ENCODE measurements at places on chromosomes 16 and 17.

DNA sequence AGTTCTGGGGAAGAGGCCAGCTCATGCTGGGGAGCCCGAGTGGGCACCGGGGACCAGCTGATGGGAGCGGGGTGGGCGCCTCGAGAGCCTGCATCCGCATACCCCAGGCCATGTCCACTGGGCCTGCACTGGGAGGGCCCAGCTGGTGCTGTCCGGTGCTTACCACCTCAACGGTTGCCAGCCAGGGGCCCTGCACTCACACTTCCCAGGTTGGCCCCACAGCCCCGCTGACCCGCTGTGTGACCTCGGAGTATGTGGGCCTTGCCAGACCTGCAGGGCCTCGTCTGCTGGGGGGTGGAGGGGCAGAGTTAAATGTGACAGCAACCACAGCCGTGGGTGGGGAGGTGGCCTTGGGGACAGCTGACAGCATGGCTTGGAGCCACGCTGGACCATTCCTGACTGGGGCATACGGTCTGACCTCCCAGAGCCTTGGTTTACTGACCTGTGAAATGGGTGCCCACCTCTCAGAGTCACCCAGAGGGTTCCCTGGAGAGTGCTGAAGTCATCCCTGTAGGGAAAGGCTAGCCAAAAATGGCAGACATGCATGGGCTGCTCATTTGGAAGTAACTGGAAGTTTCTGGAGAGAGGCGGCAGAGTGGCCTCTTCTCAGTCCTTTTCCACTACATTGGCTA is 5.4 kb upstream of the GAA start:
- no peak for DNase-seq

GRCh38 chr16:74563828-74564263 is 43.1 kb downstream of the GLG1 start:
- no peak for DNase-seq

- no peak for DNase-seq
Measured at GRCh38 chr17:21001813-21002221, 41.0 kb downstream of the USP22 start.

DNA sequence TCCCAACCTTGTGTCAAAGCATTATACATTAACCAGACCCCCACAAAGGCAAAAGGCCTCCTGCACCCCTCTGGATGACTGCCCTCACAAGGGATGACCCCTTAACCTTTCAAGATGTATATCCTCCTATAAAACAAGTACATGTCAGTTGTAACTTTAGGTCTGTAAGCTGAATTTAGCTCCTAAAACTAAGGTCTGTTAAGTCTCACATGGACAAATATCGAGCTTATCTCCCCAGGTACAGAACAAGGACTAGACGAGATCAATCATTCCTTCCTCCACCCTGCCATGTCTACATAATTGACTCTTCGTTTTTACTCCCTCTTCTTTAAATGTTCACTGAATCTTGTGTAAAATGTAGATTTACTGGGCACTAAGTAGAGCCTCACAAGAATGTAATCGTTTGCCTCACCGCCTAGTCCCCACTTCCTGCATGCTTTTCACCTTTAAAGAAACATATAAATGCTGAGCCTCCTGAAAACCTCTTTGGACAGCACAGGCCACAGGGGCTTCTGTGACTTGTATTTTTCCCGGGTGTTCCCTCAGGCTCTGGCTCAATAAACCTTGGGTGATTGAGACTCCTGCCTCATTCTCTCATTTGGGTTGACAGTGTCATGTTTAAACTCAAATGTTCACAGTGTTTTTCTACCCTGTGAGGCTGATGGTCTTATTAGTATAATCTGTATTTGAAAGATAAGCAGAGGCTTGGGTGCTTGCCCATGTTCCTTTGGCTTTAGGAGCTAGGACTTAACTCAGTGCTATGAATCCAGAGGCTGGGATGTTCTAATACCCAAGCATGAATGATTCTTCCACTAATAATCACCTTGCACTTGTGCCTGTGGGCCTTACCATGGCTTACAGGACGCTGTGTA is 37.6 kb downstream of the MMD start:
- DNase-seq = no peak

GRCh38 chr16:73697336-73697735 is 599.3 kb upstream of the PSMD7 start:
- DNase-seq = no peak
